ENCODE measurements at places on chromosomes 11 and 22. TPM values are rescaled to one million over a fixed set of nuclear protein-coding genes. Genes with fewer than 3 reads are reported as not detected.

DNA sequence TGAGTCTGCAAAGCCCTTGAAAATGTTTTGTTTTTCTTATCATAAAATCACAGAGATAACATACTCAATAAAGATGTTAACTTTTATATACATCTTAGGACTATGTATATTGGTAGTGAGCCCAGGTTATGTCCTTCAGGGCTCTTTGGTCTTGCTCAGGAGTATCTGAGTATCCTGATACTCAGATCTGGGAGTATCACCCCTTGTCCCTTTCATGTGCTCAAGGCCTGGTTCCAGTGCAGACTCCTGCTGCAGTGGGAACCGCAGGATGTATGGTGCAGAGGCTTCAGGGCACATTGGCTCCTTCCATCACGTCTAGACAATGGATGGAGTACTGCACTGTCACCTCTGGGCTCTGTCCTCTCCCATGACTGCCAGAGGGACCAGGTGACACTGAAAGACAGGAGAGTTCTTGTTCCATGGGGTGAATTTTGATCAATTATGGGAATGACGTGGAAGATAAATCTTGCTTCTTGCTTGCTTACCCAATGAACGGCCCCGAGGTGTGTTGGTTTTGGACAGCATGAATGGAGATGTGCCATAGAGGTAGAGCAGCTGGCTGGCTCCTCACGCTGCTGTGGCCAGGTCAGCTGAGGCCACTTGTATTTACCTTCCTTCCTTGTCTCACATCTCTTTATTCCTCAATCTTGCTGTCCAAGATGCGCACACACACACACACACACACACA is 215.5 kb downstream of the ARHGAP42 start:
- H3K4me3 ChIP-seq, result no peak overlapping the region

GRCh38 chr11:124983674-124984511 is 29.9 kb downstream of the CCDC15 start:
- no peak for DNase-seq
- H3K27ac ChIP-seq, result no peak overlapping the region
- no peaks in the 10 kb centered on the region for H3K36me3 ChIP-seq
- H3K4me3 ChIP-seq, result no peak overlapping the region

- DNase-seq, result no peak
- no peaks in the 10 kb centered on the region for H3K27me3 ChIP-seq
- H3K27ac ChIP-seq, result peak overlapping the region; percentile 60
- no peak overlapping the region for H3K4me3 ChIP-seq
- peaks cover 10% of the 10 kb centered on the region for H3K4me1 ChIP-seq
- no peaks in the 10 kb centered on the region for H3K36me3 ChIP-seq
Observed at GRCh38 chr11:130725421-130726233, 190.7 kb downstream of the SNX19 start.

CACNA1I gene
- polyA plus RNA-seq, result 0.07 TPM

FBXO3 gene
- polyA plus RNA-seq, result 13.6 TPM
